ENCODE measurements at places on chromosomes 11 and 22. TPM values are rescaled to one million over a fixed set of nuclear protein-coding genes. Genes with fewer than 3 reads are reported as not detected.

Gene BTG4
- polyA plus RNA-seq, result 0.21 TPM

DNA sequence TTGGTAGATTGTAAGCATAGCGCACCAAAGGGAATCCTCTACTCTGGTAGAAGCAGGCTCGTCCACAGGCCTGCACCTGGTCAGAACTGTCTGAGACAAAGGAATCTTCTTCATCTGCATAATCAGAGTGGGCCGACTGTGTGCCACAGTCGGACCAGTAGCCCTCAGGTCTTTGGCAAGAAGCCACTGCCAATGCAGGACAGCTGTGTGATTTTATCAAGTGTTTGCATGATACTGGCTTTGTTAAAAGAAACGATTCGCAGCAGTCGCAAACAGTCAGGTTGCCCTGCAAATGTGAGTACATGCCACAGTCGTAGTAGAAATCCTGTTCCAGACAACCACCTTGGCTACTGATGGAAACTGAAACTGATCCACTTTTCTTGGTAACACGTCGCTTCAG, 4.9 kb upstream of the CCDC34 start:
- DNase-seq, result no peak
- H3K4me1 ChIP-seq, result peaks cover 5% of the 10 kb centered on the region
- no peaks in the 10 kb centered on the region for H3K27me3 ChIP-seq
- H3K4me3 ChIP-seq, result no peak overlapping the region

Gene MMP12
- polyA plus RNA-seq, result not detected

GRCh38 chr11:34480314-34480713, 33.3 kb downstream of the ELF5 start:
- H3K4me1 ChIP-seq, result no peaks in the 10 kb centered on the region
- H3K27me3 ChIP-seq, result no peaks in the 10 kb centered on the region
- no peaks in the 10 kb centered on the region for H3K36me3 ChIP-seq
- no peak overlapping the region for H3K4me3 ChIP-seq
- no peak overlapping the region for H3K27ac ChIP-seq

Gene HTR3A
- polyA plus RNA-seq, result 5.8 TPM

DNA sequence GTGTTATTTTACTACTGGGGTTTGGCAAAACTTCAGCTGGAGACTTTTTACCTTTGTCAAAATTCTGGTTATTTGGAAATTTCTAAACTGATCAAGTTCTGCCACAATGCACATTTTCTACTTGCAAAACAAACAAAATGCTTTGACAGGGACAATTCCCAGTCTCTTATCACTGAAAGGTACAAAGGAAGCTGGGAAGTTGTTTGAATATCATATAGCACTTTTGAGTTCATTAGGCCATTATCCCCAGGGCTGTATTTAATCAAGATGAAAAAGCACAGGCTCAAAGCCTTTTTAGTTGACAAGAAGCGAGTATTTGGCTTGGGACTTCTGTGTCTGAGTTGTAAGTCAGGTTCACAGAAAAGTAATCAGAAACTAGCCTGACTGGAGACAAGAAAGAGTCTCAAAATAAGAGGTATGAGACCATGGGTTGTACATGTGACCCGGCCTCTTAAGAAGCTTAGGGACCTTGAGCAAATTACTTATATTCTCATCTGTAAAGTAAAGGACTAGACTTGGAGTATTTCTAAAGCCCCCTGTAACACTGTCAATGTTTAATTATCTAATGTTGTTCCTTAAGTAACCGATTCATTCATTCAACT, 2.9 kb upstream of the HORMAD2 start:
- H3K27ac ChIP-seq, result no peak overlapping the region
- DNase-seq, result no peak
- peaks cover 5% of the 10 kb centered on the region for H3K4me1 ChIP-seq
- no peaks in the 10 kb centered on the region for H3K27me3 ChIP-seq

DNA sequence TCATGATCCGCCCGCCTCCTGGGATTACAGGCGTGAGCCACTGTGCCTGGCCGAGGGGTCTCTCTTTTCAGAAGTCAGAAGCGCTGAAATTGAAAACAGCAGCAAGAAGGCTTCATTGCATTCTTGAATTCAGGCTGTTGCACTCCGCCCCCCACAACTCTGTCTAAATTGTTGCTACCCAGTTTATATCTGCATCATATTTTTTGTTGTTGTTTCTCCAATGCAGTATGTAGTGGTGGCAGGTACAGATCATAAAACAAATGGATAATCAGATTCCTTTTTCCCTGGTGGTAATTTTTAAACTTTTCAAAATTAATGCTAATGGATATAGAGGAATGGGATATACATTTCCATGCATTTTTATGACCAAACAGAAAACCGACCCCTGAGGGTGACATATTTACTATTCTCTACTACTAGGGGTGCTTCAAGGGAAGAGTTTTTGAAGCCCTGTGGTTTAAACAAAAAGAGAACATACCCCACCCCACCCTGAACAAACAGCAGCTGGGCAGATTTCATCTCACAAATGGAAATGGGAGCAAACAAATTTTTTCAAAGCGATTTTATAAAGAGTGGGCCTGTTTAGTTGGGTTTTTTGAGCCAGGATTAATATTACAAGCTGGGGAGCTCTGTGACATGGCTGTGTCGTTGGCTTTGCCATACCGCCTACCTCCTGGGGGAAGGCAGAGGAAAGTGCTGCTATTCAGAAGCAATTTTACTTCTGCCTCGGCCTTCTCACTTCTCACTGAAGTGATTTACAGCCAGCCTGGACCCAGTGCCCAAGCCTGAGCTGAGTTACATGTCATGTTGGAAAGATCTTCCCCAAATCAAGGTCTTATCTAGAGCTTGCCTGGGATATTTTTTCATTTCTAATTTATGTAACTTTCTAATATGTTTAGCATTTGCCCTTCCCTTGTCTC, 16.0 kb upstream of the TMA7B start:
- peaks cover 67% of the 10 kb centered on the region for H3K4me1 ChIP-seq
- H3K27ac ChIP-seq, result no peak overlapping the region
- no peaks in the 10 kb centered on the region for H3K36me3 ChIP-seq
- no peak for DNase-seq
- H3K27me3 ChIP-seq, result no peaks in the 10 kb centered on the region

Gene APOA5
- polyA plus RNA-seq, result not detected

GRCh38 chr11:46291441-46292150, 14.1 kb downstream of the CREB3L1 start:
- peak overlapping the region; percentile 94 for H3K27ac ChIP-seq
- no peaks in the 10 kb centered on the region for H3K27me3 ChIP-seq
- no peak overlapping the region for H3K4me3 ChIP-seq
- peak; percentile 46 for DNase-seq

Gene LINC01488
- not detected for polyA plus RNA-seq

DNA sequence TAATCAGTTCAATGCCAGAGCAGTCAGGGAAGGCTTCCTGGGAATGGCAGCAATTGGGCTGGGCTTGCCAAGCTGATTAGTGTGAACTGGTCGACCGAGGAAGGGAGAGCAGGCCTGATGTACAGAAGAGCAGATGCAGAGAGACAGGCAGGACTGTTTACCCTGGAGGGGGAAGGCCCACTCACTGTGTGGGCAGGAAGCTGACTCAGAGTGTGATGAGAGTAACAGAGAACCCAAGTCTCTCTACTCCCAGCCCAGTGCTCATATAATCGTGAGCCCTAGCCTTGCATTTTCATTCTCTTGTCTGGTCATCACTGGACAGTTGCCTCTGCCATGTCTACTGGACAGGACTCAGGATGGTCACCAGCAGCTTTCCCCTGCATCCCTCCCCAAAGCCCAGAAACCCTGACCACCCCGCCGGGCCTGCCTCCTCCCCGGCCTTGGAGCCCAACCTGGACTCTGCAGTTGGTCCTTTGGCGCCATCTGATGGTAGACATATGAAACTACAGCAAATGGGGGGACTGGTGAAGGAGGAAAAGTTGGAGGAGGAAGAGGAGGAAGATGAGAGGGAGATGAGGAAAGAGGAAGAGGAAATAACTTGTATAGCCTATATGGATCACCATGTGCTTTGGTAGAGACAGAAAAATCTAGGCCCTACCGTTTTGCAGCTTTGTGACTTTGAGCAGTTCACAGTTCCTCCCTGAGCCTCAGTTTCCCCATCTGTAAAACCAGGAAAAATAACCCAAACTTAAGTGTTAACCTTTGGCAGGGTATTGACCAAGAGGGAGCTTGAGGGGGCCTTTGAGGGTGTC, 43.4 kb upstream of the PRDM11 start:
- peak; percentile 84 for DNase-seq
- H3K27ac ChIP-seq, result no peak overlapping the region
- H3K4me3 ChIP-seq, result no peak overlapping the region
- no peaks in the 10 kb centered on the region for H3K27me3 ChIP-seq
- no peaks in the 10 kb centered on the region for H3K36me3 ChIP-seq

Measured in GM23338 (cell line).